ENCODE measurements at places on chromosomes 16 and 17.

- DNase-seq: no peak
These were observed 19.4 kb downstream of the RARA start for GRCh38 chr17:40328386-40328766.

DNA sequence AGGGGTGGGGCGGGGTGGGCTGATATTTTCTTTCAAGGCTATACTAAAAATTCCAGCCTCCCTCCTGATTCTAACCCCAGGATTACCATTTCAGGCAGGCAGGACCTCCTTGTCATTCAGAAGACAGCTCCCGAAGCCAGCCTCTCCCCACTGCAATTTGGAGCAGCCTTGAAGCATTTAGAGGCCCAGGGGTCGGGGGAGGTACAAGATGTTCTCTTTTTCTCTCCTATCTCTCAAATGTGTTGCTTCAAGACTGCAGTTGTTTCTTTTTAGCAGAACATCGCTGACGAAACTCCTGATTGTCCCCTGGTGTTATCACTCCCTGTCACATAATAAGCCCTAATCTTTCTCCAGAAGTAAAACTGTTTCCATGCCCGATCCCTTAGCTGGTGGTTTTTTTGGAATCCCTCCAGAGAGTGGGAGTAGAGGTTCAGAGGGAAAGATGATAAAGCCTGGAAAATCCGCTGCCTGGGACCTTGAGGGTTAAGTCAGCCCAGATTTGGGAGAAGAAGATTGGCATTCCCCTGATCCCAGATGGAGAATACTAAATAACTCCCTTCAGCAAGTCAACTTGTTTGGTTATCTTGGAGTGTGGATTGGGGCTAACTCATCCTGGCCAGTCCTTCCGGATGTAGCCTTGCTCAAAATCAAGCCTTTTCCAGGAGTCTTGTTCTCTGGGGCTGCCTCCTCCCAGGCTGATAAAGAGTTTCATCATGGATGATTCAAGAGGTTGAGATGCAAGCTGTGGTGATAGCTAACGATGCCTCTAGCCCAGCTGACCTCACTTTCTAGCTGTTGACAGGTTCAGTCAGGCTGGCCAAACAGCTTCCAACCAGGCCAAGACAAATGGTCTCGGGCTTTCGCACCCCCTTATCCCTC, 71.3 kb downstream of the SOX9 start:
- no peak for DNase-seq

GRCh38 chr16:51636920-51637769, 486.1 kb upstream of the SALL1 start:
- no peak for DNase-seq

DNA sequence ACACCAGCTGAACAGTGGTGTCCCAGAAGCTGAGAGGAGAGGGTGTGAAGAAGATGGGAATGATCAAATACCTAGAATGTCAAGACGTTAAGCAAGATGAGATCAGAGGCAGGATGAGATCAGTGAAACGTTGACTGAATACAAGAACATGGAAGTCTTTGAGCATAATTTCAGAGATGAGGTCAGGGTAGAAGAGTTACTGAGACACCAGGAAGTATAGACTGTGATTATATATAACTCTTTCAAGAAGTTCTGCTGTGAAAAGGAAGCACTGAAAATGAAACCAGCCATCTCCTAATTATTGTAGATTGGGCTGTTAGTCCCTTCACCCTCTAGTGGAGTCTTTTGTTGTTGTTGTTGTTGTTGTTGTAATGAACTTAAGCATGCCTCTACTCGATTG, 9.1 kb downstream of the SHCBP1 start:
- DNase-seq: no peak

DNA sequence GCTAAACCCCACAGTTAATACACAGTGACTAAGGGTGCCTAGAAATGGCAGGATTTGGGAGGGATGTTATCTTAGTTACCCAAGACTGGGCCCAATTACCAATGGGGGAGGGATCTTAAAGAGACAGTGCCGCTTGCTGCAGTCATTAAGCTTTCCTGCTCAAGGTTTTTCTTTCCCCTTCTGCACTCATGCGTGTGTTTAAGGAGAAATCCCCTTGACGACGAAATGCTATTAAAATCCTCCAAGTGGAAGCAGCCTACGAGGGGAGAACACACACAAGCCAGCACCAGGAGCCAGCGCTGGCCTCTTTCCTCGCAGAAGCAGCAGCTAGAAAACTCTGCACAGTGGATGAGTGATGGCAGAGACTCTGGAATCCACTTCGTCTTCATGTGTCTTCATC, 22.0 kb downstream of the SALL1 start:
- no peak for DNase-seq

DNA sequence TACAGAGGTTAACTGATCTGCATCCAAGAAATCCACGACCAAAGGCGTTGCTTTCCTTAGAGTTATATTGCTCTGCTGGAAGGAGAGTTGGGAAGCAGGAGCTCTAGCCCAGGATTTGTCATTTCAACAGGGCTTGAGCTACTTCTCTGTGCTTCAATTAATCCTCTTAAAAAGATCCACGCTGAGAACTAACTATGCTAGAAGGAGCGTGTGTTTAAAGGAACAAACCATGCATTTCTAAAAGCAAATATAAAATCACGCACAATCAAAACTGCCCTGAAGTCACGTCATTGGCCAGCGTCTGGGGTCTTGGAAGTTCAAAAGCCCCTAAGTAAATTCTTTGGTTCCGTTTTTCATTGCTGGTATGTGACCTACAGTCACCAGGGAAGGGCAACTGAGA, 1.1 kb downstream of the ARL6IP1 start:
- no peak for DNase-seq

DNA sequence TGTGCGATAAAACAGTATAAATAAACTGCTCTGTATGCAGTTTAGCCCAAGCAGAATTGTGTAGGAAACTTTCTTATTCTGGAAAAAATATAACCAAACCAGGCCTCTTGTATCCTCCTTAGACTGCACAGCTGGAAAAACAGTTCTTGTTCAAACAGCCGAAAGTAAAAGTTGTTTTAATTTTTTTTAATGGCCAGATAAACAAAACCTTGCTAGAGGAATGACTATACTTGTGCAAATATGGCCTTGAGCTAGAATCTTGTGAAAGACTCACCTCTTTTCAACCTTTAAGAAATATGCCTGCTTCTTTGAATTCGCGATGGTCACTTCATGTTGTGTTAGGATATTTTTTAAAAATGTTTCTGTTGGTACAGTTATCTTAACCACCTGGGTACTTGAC, 114.5 kb upstream of the MAF start:
- no peak for DNase-seq

GRCh38 chr17:62862251-62862650, 54.1 kb upstream of the MARCHF10 start:
- DNase-seq: no peak

- DNase-seq: no peak
These were observed 54.7 kb downstream of the SKAP1 start for GRCh38 chr17:48375356-48375755.

DNA sequence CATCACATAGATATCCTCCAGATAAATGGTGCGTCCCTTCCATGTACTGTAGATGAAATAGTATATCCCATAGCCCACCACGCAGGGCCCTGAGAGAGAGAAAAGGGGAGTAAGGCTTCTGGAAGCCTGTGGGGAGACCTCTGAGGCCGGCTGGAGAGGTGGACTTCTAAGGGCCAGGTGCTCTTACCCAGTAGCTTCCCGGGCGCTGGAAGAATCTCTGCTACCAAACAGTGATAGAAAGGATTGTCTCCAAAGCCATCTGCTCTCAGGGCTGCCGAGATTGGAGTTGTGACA, 718 bp downstream of the SAT2 start:
- no peak for DNase-seq

- no peak for DNase-seq
These were observed 10.7 kb downstream of the DCTN5 start for GRCh38 chr16:23651943-23652468.

DNA sequence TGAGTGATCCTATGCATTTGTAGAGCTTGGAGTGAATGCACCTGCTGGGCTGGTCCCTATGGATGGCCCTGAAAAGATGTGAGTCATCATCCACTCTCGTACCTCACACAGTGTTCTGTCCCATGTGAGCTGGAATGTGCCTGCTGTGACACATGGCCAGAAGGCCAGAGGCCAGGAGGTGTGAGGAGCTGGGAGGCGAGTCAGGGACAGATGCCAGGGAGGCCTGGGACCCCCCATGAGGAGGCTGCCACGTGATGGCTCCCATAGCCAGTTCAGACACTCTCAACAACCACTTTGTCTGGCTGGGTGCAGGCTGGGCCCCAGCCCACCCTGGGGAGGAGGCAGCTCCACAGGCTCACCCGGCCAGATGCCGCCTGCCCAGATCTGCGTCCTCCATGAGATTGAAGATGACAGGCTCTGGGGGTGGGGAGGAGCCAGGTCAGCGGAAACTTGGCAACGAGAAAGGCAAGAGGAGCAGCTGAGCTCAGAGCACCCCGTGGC, 168.8 kb downstream of the C16orf78 start:
- no peak for DNase-seq

DNA sequence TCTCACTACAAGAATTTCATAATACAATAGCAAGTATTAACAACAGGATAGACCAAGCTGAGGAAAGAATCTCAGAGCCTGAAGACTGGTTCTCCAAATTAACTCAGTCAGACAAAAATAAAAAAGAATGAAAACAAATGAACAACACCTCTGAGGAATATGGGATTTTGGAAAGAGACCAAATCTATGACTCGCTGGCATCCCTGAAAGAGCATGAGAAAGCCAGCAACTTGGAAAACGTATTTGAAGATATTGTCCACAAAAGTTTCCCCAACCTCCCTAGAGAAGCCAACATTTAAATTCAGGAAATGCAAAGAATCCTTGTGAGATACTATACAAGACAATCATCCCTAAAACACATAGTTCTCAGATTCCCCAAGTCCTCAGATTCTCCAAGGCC, 20.9 kb downstream of the NLRP1 start:
- DNase-seq: no peak

DNA sequence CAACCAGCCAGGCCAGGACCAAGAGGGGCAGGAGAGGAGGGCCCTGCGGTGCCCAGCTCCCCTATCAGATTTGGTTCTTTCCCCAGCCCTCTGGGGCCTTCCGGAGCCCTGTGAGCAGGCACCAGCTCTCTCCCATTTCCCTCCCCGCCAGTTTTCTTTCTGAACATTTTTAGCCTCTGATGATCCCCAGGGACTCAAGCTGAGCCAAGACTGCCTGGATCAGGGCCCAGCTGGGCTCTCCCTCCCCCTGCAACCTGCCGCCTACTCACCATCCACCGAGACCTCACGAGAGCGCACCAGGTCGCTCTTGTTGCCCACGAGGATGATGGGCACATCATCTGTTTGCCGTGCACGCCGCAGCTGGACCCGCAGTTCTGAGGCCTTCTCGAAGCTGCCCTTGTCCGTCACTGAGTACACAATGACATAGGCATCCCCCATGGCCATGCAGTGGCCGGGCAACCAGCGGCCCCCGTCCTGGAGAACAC, 2.0 kb downstream of the RRAD start:
- no peak for DNase-seq

DNA sequence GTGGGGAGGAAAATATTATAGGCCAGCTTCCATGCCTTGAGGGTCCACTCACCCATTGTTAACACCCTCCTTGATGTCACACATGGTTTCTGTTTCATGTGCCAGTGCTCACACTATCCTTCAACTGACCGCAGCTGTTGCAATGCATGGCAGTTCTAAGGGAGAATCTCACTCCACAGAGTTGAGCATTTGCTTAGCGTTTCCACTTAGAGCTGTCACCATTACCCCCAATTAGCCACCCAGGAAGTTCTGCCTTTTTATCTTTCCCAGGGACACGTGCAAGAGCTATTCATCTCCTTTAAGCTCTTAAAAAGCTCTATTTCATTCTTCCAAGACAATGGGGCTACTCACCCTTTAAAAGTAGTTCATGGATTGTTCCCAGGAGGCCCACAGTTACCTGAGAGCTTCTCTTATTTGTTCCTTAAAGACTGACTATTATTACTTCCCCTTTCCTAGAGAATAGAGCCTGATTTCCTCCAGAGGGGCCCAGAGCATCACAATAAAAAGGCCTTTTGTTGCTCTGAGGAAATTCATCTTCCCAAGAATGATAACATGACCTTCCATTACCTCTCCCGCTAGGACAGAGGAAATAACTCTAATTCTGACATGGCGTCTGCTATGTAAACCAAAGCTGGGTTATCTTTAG, 126.8 kb downstream of the CACNG3 start:
- no peak for DNase-seq

DNA sequence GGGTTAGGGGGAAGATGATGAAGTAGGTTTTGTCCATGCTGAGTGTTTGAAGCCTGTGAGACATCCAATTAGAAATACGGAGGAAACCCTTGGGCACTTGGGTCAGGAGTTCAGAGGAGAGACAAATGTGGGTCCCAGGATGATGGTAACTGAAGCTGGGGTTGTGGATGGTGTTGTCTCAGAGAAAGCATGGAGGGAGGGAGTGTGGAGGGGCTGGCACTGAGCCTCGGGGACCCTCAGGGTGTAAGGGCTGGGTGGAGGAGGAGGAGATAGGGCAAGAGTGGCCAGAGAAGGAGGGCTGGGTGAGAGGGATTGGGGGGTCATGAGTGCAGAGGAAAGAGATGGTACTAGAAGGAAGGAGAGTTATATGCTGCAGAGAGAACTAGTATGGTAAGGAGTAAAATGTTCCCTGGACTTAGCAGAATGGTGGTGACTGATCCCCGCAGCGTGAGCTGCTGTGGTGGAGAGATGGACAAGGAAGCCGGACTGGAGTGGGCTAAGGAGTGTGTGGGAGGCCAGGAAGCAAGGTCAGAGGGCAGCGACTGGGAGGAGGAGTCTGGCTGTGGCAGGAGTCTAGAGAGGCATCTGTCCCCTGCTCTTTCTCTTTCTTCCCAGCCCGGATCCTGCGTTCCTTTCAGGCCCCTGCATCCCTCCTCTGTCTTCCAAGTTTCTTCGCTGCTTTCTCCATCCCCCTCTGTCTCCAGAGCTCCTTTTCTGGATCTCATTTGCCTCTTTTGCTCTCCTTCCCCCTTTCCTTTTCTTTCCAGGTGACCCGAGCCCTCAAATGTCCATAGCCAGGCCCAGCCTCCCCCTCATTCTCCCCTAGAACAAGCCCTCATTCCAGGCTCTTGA, 3.9 kb upstream of the COL1A1 start:
- DNase-seq: no peak

GRCh38 chr17:2094891-2095535, 40.1 kb downstream of the HIC1 start:
- no peak for DNase-seq

GRCh38 chr16:2452650-2453049, 7.3 kb upstream of the TEDC2 start:
- DNase-seq: no peak

GRCh38 chr17:75945211-75945610, 4.4 kb upstream of the FBF1 start:
- no peak for DNase-seq

- no peak for DNase-seq
These were observed 1.1 kb downstream of the METTL26 start for GRCh38 chr16:634996-635395.

- no peak for DNase-seq
These were observed 683 bp upstream of the SLC7A6 start for GRCh38 chr16:68263559-68264127.

Data from NCI-H1048 (cell line).